ENCODE measurements at places on chromosomes 4 and X.
A peak's percentile ranks its signal among the peaks of the same experiment; 100 is the strongest.

DNA sequence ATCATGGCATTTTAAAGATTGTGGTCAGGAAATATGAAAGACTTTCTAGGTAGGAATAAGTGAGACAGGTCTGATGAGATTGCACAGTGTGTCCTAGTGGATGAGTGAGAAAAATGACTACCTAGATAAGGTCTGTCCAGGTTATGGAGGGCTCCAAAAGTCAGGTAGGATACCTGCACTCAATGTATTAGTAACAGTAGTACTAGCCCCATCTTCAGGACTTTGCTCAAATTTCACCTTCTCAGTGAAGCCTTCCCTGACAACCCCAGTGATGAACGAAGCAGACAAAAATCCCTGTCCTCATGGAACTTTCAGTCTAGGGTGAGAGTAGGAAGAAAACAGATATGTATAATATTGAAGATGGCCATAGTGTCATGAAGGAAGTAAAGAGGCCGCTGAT lies 85.7 kb downstream of the ZIC3 start:
- no peak for DNase-seq

GRCh38 chr4:76737180-76737579 lies 160.8 kb downstream of the SOWAHB start:
- no peak for DNase-seq

- DNase-seq = no peak
These were observed 59.8 kb upstream of the GPM6A start for GRCh38 chr4:175871774-175872405.

- peak; percentile 29 for DNase-seq
These were observed 158.7 kb downstream of the DCHS2 start for GRCh38 chr4:154332681-154333421.

DNA sequence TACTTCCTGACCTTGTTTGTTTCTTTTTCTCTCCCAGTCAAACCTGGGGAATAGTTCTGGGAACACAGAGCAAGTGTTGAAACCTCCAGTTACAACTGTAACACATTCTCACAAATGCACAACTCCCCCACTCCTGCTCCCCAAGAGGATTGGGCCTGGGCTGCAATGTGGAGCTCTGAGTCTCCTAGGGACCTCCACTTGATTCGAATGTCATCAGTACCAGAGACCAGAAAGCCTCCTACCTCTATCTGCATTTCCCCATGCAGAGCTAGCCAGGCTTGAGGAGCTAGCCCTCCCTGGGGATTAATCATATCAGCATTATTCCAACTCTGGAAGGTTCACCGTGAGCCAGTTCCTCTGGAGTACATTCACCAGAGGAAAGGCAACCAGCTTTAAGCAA lies 41.7 kb upstream of the CITED1 start:
- no peak for DNase-seq

- peak; percentile 5 for DNase-seq
These were observed 83.9 kb upstream of the SPANXB1 start for GRCh38 chrX:140918398-140919038.

GRCh38 chrX:115174548-115174947 lies 14.7 kb upstream of the RBMXL3 start:
- DNase-seq = no peak

DNA sequence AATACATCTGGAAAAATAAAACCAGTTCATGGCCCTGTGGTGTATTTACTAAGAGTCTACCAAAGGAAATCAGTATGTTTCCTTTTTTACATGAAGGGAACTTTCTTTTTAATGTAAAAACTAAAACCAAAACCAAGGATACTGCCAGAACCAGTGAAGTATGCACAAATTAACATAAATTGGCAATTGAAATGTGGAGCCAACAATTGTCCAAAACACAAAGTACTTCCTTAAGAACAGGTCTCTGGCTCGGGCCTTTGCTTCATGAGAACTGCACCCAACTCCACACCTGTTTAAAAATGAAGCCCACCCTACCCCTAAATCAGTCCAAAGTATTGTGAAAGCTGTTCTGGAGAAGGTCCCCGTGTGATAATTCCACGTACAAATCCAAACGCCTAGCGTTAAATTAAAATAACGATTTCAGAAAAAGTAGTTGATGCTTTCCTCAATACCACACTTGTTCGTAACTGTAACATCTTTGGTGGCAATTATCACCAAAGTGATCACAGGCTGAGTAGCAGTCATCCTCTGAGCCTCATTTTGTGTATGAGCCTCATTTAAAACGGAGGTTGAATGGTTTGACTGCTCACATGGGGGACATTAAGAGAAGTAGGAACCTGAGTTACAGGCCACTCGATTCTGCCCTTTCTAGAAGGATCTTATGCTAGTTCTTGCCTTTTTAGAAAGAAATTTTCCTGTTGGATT lies 93.0 kb downstream of the GEMIN8 start:
- DNase-seq = no peak

DNA sequence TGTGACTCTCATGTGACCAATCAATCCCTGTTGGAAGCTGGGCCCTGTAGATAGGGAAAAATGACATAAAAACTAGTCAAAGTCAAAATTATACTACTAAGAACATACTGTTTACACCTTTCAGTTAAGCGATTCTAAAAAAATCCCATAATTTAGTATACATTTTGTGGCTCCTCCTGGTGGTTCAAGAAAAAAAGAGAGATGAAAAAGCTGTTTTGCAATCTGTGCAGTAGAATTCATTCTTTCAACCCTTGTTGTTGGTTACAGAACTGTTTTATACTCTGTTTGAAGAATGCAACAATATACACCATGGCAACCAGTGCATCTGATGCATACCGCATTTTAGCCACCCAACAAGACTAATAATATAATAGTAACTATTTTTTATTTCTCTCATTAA lies 66.8 kb upstream of the ANK2 start:
- DNase-seq = no peak

GRCh38 chrX:51876441-51876840 lies 17.0 kb upstream of the MAGED1 start:
- DNase-seq = no peak

DNA sequence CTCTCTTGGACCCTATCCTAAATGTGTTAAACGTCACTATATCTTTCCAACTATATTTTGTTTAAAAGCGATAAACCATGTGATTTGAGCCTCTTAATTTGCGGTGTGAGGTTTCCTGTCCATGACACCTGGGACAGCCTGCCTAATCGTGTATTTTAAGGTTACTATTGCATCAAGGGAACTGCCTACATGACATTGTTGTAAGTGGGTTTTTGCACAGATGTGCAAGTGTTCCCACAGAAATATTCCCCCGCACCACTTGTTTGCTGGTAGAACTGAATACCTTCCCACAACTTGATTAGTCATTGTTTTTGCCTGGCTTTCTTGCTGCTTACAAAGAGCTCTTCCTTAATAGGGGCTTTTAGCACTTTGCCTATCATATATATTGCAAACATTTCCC lies 5.1 kb upstream of the FAM184B start:
- no peak for DNase-seq

DNA sequence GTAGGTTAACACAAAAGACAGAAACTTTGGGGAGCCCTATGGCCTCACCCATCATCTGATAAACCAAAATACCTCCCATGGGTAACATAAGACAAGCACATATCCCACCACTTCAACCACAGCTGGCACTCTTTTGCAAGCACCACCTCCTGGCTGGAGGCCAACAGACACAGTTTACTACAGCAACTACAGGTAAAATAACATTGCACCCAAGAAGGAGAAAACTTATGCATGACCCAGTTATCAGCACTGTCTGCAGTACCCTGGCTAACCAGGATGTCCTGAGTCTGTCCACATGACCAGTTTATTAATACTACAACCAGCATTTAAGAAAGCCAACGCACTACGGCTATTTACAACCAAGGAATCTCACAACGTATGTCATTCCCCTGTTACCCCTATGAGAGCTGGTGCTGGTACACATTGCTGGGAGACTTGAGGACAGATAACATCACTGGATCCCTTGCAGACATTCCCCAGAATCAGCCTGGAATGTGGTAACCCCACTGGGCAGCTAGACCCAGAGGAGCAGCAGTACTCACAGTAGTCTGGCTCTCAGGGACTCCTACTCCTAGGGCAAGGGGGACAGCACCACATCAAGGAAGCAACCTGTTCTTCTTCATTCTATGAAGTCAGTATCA lies 32.0 kb downstream of the ELF2 start:
- no peak for DNase-seq

DNA sequence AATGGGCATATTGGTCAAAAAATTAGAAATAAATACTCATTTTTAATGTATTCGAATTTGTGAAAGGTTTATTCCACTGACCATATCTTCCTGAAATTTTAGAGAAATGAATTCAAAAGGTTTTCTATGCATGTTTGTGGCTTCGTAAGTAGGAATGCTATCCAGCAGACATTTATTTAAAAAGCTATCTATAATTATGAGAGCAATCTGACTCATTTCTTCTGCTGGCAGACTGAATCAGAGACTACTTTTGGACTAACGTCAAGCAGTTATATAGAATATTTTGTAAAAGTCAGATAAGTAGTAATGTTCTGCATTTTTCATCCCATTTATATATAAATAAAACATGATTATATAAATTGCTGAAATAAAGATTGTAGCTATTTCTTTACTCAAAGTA lies 125.0 kb downstream of the SPCS3 start:
- DNase-seq = no peak

GRCh38 chr4:186015212-186015817 lies 53.6 kb upstream of the TLR3 start:
- DNase-seq = no peak

- DNase-seq = no peak
These were observed 89.1 kb downstream of the LARP7 start for GRCh38 chr4:112726041-112726440.

GRCh38 chr4:76539979-76540378 lies 105.0 kb downstream of the SHROOM3 start:
- no peak for DNase-seq

- DNase-seq = no peak
These were observed 32.9 kb upstream of the TET2 start for GRCh38 chr4:105113800-105114199.

- peak; percentile 35 for DNase-seq
These were observed 248.1 kb downstream of the EVC2 start for GRCh38 chr4:5460106-5460801.

DNA sequence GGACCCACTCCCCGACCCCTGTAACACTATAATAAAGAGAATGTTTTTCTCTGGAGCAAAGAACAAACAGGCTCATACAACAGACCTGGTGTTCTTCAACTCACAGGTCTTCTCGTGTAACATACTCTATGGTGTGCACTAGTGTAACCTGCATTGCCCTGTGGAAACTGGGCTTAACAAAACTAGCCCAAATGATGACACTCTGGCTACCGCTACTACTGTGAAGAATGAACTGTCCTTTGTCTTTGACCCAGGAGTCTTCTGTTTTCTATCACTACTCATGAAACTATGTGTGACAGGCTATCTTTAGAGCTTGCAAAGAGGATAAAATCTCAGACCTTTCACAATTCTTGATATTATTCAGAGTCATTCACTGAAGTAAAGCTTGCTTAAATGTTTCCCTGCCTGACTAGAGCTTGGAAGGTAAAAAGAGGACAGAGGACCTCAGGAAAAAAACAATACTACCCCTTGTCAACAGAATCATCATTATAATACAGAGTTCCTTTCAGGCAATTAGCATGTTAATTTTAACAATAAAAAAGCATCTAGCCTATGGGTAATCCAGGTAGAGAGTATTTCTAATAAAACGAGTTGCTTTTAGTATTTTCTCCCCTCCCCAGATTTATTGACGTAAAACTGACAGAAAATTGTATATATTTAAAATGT lies 59.2 kb downstream of the FSTL5 start:
- no peak for DNase-seq

- no peak for DNase-seq
These were observed 38.5 kb upstream of the PROM1 start for GRCh38 chr4:16122308-16122711.

Data from GM10248 (cell line).